Skeletal muscle cell (primary cell): ENCODE measurements at places on chromosomes 3 and 15.

GRCh38 chr3:71444028-71444860 is 139.3 kb downstream of the FOXP1 start:
- DNase-seq, result peak; percentile 31

DNA sequence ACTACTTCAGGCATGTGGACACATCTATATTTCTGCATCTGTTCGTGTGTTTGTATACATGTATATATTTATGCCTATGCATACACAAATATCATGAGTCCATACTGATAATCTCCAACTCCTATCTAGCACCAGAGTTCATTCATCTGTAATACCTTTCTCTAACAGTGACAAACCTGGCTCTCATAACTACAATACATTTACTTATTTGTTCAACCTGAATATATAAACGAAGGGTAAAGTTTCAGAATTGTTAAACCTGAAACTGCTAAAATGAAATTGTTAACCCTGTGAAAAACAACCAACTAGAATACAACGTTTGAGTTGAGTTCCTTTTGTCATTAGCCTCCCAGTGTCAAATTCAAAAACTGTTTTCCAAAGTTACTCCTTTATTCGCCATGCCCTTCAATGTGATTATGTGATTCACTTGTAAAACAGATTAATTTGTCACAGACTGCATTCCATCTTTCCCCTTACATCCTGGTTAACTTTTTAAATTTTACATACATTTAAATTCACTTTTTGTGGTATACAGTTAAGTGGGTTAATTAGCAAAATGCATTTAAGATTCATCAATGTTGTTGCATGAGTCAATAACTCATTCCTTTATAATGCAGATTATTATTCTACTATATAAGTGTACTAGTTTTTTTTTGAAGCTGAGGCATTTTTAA is 58.5 kb downstream of the PIK3R4 start:
- DNase-seq, result no peak

- DNase-seq, result no peak
These were observed 26.9 kb downstream of the TRIM69 start for GRCh38 chr15:44763187-44763586.

DNA sequence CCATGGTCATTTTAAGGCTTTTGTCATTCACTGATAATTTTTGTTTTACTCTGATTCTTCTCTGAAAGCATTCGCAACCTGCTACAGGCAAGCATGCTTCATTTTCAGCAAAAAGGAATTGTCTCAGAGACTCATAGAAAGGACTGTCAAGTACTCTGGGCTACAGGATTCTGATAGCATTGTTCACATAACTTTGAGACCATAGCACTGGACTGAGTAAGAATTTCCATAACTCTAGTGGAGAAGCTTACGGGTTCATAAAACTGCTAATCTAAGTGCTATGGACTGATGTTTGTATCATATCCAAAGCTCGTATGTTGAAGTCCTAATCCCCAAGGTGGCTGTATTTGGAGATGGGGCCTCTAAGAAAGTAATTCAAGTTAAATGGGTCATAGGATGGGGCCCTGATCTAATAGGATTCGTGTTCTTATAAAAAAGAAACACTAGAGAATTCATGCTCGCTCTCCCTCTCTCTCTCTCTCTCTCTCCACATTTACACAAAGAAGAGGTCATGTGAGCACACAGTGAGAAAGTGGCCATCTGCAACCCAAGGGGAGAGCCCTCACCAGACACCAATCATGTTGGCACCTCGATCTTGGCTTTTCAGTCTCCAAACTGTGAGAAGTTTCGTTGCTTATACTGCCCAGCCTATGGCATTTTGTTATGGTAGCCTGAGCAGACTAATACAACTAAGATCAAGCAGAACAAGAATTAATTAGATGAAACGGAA is 60.4 kb downstream of the CRYGS start:
- no peak for DNase-seq

DNA sequence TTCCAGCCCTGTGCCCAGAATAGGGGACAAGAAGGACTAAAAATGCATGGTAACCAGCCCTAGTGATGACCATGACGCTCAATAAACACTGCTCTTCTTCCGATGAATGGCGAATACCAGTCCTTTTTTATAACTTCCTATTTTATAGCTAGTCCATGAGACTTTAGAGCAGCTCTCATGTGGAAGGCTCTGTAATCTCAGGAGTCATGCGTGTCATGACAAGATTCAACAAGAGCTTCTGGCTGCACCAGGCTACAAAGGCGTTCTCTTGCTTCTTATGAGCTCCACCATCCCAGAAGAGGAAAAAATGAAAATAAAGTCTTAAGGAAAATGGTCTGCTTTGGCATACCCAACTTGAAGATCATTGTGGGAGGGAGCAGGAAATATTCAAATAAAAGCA is 141.0 kb downstream of the TMCO5A start:
- DNase-seq, result no peak

- DNase-seq, result no peak
These were observed 9.9 kb downstream of the RAMAC start for GRCh38 chr15:82995938-82996337.

- no peak for DNase-seq
These were observed 357.5 kb upstream of the UMPS start for GRCh38 chr3:124372775-124373174.

- DNase-seq, result no peak
These were observed 3.9 kb upstream of the ARPP21 start for GRCh38 chr3:35635407-35635806.
